NCI-H1930 (cell line): ENCODE measurements at places on chromosomes 6 and 20.
A peak's percentile ranks its signal among the peaks of the same experiment; 100 is the strongest.

GRCh38 chr6:27451660-27452390 lies 21.1 kb downstream of the ZNF184 start:
- no peak for DNase-seq

- DNase-seq, result no peak
Observed at GRCh38 chr20:17798601-17799000, 98.8 kb downstream of the BANF2 start.

DNA sequence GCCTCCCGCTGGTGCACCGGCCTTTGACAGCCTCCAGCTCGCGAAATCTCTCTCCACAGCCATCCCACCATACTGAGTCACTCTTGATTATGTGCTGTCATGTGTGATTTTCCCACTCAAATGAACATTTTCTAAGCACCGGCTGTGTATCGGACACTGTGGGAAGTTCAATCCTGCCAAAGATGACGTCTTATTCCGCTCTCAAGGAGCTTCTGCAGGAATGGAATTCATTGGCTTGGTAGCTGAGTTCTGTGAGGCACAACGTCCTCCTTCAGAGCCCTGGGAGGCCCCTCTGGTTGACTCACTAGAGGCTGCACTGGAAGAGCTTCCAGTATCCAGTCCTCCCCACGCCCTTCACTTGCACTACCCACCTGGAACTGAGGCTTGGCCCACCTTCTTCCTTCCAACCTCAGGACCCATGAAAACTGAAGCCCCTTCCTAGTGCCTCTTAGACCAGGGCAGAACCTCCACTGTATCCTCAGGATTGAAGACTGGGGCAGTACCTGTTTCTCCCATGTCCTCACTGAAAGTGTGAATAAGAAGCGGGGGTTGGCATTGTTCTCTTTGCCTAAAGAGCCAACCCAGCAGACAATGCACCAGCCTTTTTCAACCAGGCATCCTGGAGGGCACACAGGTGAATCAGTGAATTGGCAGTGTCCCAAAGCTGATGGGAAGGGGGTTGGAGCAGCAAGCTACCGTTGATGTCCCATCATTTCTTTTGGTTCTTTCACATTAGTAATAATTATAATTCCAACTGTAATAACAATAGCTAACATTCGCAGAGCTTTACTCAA lies 1.7 kb downstream of the UNC5CL start:
- no peak for DNase-seq

- no peak for DNase-seq
Observed at GRCh38 chr20:32062776-32063170, 10.7 kb downstream of the HCK start.

- DNase-seq, result no peak
Observed at GRCh38 chr6:7912736-7913517, 2.3 kb upstream of the TXNDC5 start.

DNA sequence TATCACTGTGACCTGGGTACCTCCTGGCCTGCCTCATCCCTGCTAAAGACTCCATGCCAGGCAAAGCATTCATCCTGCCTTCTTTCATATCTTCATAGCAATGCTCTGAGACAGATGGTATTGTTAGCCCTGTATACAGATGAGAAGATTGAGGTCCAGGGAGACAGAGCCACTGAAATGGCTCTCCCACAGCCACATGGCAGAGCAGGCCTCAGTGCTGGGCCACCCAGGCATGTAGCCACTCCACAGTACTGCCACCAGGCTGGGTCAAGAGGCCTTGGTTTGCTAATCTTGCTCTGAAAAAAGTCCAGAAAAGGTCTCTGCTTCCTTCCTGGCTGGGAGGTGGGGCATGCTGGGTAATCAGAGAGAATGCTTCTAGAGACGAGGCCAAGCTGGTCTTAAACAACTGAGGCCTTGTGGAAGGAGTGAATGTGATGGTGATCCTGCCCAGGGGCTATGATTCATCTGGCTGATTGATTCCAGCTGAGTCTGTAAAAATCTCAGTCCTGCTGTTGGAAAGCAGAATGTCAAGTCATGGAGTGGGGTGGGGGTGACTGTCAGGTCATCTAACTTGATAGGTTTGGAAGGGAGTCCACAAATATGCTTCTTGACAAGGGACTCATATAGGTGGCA lies 29.8 kb downstream of the HM13 start:
- DNase-seq, result no peak

DNA sequence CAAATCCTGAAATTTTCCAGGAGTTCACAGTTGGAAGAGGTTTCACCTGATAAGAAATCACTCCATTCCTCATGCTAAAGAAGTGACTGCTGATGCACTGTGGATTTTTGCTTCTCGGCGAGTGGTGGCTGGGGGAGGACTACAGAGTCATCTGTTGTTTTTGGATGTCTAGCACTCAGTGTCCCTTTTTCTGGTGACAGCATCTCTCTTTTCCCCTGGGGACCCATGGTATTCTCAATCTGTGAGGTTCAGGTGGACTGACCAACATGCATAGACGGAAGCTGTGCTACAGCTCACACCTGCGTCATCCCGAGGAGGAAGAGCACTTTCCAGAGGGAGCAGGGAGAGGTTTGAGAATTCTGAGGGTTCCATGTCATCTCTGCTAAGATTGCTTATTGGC lies 42.7 kb upstream of the ZNF831 start:
- DNase-seq, result no peak

- no peak for DNase-seq
Observed at GRCh38 chr20:47875297-47876025, 90.2 kb upstream of the SULF2 start.

DNA sequence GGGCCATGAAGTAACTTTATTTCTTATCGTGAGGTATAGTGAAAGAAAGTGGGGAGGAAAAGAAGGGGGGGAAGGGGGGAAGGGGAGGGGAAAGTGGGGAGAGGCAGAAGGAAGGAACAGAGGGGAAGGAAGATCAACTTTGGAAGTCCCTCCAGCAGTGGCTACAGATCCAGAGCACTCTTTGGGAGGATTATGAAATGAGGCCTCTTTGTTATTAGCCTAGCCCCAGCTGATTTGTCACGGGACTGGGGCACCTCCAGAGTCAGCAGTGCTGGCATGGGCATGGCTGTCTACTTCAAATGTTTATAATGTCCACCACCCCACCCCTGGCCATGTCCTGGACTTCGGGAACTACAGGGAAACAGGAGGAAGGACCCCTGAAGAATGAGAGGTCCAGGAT lies 7.6 kb downstream of the MOCS1 start:
- no peak for DNase-seq

DNA sequence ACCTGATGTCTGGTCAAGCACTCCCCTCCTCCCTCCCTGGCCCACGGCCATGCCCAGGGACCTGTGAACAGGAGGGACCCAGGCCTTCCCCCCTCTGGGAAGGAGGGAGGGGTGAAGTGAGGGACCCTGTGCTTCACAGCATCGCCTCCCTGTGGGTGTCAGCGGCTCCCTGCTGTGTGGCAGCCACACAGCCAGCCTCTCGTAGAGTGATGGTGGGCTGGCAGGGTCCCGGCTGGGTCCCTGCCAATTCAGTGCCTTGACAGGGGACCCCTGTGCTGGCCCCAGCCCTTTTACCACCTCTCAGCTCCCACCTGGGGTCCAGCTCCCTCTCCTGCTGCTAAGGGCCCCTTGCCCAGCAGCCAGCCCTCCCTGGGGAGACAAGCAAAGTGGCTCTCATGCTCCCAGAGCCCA lies 31.3 kb upstream of the GRM4 start:
- no peak for DNase-seq

- DNase-seq, result no peak
Observed at GRCh38 chr6:53565886-53566285, 21.0 kb upstream of the GCLC start.

- DNase-seq, result no peak
Observed at GRCh38 chr6:21284166-21284565, 309.4 kb upstream of the SOX4 start.

GRCh38 chr20:611047-611842 lies 1.1 kb upstream of the TCF15 start:
- no peak for DNase-seq

- no peak for DNase-seq
Observed at GRCh38 chr6:31186052-31186734, 15.7 kb upstream of the POU5F1 start.

DNA sequence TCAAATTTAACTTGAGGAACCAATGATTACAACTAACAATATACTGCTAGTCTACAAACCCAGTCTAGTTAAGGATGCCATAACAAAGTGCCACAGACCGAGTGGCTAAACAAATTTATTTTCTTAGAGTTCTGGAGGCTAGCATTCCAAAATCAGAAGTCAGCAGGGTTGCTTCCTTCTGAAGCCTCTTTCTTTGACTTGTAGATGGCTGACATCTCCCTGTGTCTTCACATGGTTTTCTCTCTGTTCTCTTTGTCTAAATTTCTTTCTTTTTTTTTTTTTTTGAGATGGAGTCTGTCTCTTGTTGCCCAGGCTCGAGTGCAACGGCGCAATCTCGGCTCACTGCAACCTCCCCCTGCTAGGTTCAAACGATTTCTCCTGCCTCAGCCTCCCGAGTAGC lies 56.1 kb downstream of the NCOA3 start:
- DNase-seq, result no peak

GRCh38 chr20:38221119-38221589 lies 39.4 kb downstream of the KIAA1755 start:
- DNase-seq, result peak; percentile 38

DNA sequence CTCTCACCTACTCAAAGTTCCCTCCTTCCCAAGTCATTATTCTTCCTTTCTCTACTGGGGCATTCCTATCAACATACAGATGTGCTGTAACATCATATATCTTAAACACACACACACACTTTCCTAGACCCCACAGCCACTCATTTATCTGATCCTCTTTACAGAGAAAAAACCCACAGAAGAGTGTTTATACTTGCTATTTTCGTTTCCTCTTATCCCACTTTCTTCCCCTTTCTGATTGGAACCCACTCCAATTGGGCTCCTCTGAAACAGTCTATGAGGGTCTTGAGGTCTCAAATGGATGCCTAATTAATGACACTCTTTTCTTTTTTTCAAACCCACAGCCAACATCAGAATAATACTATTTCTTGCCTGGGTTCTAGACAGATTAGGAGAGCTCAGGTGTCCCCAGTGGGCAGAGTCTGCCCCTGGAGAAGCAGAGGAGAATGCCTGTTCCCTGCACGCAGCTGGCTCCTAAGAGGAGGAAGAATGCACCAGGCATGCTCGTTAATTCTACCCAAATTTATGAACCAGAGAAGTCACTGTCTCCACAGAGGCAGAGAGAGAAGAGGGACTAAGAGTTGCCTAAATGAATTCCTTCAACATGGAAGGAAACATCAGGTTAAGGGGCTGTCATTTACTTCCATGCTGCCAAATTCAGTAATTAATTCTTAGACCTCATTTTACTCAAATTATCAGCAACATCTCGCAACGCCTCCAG lies 65.9 kb downstream of the CRYBG1 start:
- DNase-seq, result no peak

DNA sequence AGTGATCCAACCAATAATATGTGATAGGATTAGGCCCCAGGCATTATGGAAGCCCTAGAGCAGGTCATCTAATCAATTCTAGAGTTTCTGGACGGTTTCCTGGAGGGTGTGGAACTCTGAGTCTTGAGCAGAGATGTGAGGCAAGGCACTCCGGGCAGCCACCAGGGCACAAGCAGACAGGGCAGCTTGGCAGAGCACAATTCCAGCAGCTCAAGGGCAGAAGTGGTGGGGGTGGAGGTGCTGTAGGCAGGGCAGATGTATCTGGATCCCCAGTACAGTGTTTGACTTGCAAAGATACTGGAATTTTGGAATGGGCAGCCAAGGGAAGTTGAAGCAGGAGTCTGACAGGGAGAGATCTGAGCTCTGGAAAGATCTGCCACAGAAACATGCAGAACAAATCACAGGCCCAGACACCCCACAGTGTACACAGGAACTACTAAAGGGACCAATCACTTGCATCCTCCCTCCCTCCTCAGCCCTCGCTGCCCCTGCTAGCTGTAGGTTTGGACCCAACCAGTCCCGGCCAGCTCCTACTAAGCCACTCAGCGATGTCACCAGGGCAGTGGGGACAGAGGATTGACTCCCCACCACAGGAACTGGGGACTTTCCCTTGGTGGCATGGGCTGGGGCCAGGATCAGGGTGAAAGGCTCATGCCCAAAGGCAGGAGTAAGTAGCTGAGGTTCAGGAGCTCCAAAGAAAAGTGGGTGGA lies 47.0 kb downstream of the TFEB start:
- DNase-seq, result no peak

DNA sequence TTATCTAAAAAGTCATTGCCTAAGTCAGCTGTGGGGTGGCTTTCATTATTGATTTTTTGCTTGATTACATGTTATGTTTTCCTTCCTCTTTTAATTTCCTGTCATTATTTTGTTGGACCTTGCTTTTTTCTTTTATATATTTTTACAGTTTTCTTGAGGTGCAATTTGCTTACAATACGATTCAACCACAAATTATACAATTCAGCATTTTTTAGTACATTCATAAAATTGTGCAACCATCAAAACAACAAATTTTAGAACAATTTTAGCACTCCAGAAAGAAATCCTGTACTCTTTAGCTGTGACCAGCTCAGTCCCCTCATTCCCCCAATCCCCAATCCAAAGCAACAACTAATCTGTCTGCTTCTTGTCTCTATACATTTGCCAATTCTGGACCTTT lies 608.9 kb downstream of the C6orf118 start:
- DNase-seq, result no peak

DNA sequence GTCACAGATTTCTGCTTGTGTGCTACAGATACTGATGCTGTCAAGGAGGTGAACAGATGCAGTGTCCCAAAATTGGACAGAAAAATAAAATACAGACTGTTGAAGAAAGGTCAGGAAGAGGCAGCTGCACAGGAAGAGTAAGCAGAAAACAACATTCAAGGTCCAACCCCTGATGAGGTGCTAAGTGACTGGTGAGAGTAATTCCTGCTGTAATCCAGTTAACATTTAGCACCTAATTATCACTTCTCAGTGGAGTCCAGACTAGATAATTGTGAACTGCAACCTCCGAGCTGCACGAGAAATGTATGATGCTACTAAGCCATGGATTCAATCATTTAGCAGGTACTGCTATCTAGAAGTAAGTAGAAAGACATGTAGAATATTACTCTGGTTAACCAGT lies 36.3 kb upstream of the NRSN1 start:
- DNase-seq, result no peak

DNA sequence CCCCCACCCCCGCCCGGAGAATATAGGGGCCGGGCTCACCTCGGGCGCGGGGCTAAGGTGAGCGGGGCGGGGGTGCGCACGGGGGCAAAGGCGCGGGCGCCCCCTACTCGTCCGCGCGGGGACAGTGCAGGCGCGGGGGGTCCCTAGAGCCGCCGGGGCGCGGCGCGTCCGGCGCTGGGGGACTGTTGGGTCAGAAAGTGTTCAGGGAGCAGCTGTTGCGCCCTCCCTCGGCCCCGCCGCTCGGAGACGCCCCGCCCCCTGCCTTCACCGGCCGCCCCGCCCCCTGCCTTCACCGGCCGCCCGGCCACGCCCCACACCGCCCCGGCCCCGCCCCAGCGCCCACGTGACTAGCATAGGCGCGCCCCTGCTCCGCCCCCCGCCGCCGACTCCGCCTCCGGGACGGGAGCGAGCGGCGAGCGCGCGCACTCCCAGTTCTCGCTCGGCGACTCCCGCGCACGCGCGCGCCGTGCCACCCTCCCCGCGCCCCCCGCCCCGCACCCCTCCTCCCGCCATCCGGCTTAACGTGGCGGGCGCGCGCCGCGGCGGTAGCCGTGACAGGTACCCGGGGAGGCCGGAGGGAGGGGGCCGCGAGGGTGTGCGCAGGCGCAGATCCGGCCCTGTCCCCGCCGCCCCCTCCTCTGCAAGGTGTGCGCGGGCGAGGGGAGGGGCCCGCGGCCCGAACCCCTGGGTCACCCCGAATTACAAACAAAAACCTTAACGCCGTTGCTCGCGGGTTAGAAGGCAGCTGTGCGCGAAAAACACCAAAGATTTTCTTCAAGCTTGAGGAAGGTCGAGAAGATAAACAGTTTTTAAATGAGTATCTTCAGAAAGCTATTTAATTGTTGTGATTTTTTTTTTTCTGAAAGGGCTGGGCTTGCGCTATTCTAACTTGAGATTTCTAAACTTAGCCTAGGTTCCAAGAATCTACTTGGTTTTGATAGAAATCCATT lies 704 bp upstream of the ZNF217 start:
- peak; percentile 95 for DNase-seq
